HEK293T (cell line): ENCODE measurements at places on chromosomes 3 and 15.

GRCh38 chr3:191387441-191388077, 57.2 kb upstream of the UTS2B start:
- DNase-seq, result no peak

- peak; percentile 15 for DNase-seq
Measured at GRCh38 chr3:11820531-11821041, 26.1 kb downstream of the TAMM41 start.

DNA sequence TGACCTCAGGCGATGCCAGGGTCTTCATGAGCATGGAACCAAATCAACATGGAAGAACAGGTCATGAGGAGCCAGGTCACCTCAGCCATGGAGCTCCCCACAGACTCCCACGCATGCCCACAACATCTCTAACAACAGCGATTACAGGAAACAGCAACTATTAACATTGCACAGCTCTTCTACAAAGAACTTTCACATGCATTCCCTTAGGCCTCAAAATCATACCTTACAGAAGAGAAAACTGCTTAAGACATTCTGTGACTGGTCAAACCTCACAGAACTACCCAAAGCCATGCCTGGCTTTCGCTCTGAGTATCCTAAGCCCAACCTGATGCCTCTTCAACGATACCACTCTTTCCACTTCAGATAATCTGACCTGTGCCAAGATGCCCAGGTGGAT, 117.8 kb downstream of the OXNAD1 start:
- no peak for DNase-seq

GRCh38 chr3:183898028-183898431, 13.3 kb upstream of the PARL start:
- no peak for DNase-seq

GRCh38 chr3:128482666-128483656, 10.0 kb downstream of the GATA2 start:
- no peak for DNase-seq

DNA sequence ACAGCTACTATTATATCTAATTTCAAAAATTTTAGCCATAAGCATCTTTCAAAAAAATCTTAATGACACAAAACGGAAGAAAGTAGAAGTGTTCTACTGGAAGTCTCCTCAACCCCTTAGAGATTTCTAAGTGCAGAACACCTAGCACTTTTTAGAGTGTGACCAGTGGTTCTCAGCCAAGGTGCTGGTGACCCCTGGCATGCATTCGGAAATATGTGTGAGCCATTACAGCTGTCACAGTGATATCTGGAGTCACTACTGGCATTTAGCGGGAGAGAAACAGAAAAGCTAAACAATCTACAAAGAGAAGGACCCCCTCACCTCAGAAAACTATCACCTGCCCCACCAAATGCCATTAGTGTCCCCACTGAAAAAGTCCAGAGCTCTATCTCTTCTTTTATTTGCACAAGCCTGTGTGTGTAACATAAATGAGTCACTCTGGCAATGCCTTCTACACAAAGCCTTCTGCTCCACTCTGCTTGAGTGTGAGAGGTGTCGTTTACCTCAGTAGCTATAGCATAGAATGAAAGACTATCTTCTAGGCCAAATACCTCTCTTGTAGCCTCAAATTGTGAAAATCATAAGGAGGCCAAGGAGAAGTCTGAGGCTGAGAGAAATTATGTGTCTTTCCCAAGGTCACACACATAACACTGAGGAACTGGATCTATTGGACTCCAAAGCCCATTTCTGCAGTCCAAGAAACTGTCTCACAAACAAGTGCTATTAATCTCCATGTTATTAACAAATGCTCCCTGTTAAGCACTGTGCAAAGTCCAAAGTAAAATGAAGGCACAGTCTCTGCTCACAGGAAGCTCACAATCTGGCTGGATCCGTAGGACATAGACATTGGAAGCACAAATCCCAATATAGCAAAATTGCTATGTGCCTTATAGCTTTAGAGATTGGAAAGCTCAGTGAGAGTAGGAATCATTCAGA, 28.5 kb upstream of the KCNMB2 start:
- DNase-seq, result no peak

DNA sequence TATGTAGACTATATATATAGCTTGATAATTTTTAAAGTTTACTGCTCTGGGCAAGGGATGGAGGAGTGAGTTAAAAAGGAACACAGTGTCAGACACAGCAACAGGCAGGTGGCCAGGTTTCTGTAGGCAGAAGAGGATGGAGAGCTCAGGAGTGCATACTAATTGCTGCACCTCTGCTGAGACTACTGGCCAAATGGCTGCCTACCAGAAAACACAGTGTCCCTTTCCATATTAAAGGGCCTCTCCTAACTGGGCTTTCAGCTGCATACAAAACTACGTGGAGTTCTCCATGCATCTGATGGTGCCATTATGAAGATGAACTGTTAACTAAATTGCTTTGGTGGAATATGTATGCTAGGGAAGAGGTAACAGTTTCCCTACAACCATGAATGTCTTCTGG, 1.8 kb downstream of the ATP13A4 start:
- DNase-seq, result no peak

DNA sequence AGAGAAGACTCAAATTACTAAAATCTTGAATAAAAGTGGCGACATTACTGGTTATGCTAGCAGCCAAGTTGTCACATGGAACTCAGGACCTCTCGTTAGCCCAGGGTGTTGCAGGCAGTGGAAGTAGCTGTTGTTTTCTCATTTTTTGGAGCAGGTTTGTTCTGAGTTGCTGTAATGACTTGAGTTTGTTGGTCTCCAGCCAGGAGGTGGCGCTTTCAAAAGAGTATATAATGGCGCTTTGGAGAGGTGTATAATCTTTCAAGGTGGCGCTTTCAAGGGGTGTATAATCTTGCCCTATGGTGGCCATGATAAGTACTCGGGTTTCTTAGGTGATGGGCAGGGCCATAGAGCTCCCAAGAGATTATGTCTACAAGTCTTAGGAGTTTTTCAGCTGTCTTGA, 632.7 kb downstream of the NTRK3 start:
- no peak for DNase-seq

DNA sequence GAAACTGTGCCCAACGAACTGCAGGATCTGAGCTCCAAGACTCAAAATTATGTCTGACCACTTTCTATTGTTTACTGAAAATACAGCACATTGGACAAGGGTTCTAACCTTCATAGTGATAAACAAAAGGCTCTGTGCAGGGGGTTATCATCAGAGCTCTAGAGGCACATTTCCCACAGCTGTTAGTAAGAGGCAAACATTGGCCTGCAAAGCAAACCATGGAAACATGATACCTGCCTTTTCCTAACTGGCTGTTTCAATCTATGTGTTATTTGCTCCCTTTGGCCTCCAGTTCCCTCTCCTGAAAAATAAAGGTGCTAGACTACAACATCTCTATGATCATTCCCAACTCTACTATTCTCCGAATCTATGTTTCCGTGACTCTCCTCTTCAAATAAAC, 159.7 kb upstream of the ARHGEF26 start:
- peak; percentile 27 for DNase-seq

DNA sequence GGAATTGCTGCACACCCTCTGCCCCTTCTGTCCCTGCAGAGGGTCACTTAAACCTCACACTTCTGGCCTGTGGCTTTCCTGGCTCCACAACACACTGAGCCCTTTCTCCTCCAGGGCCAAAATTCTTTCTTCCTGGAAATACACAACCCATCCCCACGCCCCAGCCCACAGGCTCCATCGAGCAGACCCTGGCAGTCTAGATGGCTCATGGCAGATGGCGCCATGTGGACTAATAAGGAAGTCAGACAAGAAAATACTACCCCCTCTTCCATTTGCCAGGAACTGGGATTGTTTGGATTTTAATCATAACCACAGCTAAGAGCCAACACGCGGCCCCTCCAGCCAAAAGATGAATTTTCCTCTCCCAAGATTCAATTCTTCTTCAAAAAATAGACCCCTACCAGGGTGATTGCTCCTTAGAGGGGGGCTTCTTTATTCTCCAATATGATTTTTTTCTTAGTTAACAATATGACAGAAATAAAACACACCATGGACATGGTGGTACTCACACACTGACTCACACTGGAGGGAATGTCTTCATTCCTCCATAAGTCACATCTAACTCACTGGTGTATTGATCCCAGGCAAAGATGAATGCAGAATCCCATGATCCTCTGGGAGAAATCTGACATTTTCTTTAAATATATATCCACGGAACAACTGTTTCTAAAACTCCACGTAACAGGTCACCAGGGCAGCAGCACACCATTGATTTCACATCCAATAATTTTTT, 111.5 kb downstream of the NTRK3 start:
- no peak for DNase-seq

GRCh38 chr3:49593041-49593440, 38.8 kb downstream of the BSN start:
- no peak for DNase-seq

DNA sequence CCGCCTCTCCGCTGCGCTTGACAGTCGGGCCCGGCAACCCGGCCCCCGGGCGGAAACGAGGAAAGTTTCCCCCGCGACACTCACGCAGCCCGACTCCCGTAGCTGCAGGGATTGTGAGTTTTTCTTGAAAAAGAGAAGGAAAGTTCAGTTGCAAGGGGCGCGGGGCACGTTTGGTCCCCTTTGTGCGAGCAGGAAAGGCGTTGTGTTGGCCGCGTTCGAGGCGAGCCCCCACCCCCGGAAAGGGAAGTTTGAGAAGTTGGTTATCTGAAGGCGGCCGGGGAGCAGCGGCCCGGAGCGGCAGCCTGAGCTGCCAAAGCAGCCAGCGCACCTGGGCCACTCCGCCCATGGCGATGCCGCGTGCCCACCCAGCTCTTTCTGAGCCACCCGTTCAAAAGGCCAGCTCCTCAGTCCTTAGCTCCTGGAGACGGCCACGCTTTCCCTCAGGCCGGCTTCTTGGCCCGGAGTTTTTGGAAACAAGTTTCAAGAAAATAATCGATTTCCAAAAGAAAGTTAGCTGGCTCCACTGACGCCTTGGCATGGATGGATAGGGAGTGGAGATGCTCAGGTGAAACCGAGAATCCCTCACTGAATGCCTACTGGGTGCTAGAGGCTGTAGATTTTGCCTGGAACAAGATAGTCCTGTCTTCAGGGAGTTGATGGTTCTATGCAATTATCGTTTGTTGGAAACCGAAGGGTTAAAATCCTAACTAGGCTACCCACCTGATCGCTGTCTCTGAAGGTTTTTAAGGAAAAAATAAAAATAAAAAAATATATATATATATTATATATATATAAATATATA, 832 bp downstream of the TGFBR2 start:
- peak; percentile 45 for DNase-seq

DNA sequence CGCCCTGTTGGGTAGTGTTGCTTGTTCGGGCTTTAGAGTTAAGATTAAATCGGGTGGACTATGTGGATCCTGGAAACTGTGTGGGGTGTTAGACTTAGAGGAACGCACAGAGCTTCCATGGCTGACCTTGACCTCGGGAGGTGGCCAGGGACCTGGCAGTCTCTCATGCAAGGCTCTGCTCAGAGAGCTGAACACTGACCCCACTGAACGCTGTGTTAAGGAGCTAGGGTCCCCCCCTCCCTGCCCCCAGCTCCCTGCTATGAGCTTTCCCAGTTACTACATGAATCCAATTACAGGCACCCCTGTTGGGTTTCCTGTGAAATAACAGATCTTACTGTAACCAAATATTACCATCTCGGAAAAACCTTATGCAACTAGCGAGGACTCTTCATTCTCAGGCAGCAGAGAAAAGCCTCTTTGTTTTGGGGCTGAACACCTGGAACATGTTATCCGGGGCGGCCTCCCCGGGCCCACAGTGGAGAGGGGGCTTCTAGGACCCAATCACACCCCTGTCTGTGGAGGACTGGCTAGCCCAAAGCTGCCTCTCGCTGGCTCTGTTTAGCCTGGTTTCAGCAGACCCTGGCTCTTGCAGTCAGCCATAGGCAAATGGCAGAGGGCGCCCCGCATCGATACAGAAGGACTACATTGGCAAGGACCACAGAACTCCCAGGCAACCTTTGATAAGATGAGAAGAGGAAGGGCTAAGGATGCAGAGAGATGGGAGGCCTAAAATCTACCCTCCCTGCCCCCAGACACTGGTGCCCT, 25.8 kb upstream of the ALDH1A3 start:
- DNase-seq, result no peak

GRCh38 chr3:56837196-56837955, 35.6 kb upstream of the ARHGEF3 start:
- DNase-seq, result no peak

GRCh38 chr3:117719316-117719926, 1009.8 kb downstream of the TUSC7 start:
- peak; percentile 17 for DNase-seq

DNA sequence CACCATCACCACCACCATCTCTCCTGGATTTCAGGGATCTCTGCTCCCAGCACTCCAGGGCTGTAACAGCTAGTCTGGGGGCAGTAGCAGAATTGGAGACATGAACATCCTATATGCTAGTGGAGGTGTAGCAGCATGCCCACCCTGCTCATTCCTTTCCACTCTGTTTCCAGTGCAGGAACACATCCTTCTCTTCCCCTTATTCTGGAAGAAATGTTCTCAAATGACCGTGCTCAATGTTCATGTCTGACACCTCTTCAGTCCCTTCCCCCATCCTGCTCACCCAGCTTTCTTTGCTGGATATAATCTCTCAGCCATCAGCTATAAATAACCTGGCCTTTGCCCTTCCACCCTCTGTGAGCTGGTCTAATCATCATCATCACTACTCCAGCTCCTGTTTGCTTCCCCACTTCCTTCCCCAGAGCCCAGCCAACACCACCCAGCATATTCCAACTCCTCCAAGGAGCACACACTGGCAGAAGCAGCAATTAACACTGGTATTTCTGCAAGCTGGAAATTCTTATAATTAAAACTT, 31.1 kb downstream of the DCLK3 start:
- DNase-seq, result no peak

DNA sequence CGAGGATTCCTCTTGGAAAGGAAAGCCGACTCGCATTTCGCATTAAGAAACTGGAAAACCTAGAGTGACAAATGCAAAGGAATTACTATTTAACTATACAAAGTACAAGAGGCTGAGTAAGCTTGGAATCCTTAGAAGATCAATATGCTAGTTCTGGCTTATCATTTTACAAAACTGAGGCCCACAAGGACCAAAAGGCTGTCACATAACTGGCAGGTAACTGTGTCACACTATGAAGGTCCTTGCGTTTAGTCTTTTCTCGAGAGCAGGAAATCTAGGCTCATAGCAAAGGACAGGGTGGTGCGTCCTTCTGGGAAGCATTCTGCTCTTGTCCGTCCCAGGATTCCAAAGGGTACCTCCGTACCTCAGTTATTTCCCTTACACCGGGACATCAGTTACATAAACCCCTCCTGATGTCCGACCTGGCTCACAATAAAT, 629 bp downstream of the RPL24 start:
- DNase-seq, result no peak

GRCh38 chr3:119902061-119902460, 120.2 kb downstream of the NR1I2 start:
- no peak for DNase-seq

DNA sequence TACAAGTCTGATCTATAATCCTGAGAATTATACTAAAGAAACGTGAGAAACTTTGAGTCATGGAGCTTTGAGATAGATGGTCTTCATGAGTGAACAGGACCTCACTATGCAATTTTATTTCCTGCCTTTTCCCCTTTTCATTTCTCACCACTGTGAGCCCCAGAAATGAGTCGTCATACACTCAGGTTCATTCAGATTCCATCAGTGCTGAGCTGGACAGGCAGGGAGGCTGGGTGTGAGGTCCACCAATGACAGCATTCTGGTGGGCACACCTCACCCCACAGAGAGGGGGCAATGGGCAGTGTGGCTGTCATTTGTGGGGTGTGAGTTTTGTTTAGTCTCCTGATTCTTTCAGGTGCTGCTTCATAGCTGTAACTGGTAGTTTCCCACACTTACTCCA, 16.9 kb downstream of the TIGIT start:
- no peak for DNase-seq
